Right kidney (tissue), 9 donors: ENCODE measurements at places on chromosomes 3 and 15.
A peak's percentile ranks its signal among the peaks of the same experiment; 100 is the strongest.

GRCh38 chr15:36886191-36886590, 214.2 kb downstream of the MEIS2 start:
- no peak for DNase-seq

- no peak for DNase-seq
Observed at GRCh38 chr3:160618363-160618762, 53.0 kb upstream of the KPNA4 start.

DNA sequence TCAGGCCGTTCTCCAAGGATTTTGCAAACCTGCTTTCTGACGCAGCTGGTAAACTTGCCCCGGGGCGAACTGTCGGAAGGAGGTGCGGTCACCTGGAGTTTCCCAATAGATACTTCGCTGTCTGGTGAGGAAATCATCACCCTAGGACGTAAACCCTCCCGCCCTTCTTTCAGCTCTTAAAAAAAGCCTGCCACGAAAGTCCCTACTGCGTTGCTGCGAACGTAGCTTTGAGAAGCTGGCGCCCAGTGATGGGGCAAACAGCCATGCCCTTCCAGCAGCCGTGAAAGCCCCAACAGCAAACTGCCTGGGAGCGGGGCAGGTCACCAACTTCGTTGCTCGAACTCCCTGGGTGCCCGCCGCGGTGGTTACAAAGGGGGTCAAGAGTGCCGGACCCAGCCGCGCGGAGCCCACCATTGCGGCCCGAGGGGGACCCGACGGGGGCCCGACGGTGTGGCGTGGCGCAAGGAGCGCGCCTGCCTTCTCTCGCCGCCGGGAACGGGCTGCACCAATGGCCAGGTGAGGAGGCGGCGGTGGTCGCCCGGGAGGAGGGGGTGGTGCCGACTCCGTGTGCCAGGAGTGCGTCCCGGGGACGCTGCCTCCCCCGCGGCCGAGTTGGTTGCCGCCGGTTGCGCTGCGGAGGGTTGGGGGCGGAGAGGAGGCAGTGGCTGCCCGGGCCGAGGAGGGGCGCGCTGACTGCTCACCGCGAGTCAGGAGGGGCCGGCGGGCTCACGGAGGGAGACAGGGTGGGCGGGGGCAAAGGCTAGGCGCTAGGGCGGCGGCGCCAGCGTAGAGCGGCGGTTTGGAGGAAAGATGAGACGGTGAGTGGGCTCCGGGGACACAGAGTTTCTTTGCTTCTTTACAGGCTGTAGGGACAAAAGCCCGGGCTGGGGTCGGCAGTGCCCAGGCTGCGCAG, at the start of gene PHLDB2:
TSS of gene PHLDB2 (plus strand) at position 205 of the 913 bp plus-strand sequence. CDS start 24,813 bp downstream, outside the sequence.
- peak; percentile 95 for DNase-seq

GRCh38 chr3:192675958-192676649, 51.2 kb downstream of the FGF12 start:
- no peak for DNase-seq

DNA sequence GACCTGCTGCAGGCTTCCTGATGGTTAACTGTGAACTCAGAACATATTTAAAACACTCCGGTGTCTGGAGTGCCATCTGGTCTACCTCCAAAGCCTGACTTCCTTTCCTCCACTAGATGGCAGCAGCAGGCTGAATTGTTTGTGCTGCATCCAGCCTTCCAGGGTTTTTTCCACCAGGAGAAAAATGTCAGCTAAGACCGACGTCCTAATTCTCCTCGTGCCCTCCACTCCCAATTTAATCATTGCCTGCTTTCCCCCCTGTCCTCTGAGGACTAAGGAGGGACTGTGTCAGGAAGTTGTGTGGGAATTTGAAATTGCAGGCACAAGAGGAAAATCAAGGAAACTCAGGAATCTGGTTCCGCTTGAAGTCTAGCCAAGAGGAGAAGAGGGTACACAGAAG, 165.2 kb upstream of the UMPS start:
- peak; percentile 60 for DNase-seq

- no peak for DNase-seq
Observed at GRCh38 chr15:72967397-72967796, 84.9 kb upstream of the NEO1 start.

DNA sequence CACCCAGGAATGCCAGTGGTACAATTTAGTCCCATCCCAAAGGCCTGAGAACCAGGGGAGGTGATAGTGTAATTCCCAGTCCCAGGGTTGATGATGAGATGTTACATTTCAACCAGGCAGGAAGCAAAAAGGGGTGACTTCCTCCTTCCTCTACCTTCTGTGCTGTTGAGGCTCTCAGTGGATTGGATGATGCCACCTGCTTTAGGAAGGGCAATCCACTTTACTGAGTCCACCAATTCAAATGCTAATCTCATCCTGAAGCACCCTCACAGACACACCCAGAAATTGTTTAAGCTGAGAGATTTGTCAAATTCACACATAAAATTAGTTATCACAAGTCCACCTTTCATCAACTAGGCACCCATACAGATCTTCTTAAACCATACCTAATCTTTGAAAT, 418.5 kb upstream of the GOLIM4 start:
- DNase-seq, result no peak

DNA sequence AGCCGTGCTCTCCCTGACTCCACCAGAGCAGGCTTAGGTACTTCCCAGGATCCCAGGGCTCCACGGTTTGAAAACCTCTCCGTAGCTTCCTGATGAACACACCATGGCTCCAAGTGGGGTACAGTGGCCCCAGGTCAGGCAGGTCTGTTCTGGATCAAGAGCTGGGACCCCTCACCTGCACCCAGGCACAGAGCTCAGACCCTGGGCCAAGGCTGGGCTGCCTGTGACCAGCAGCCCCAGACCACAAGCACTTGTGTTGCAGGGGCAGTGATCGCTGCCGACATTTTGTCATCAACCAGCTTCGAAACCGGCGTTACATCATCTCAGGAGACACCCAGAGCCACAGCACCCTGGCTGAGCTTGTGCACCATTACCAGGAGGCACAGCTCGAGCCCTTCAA, 5.3 kb downstream of the SH2D7 start:
- DNase-seq, result no peak

GRCh38 chr15:82911458-82911857, 41.1 kb downstream of the HOMER2 start:
- DNase-seq, result no peak

GRCh38 chr3:10272977-10273376, 19.8 kb downstream of the GHRL start:
- DNase-seq, result no peak

DNA sequence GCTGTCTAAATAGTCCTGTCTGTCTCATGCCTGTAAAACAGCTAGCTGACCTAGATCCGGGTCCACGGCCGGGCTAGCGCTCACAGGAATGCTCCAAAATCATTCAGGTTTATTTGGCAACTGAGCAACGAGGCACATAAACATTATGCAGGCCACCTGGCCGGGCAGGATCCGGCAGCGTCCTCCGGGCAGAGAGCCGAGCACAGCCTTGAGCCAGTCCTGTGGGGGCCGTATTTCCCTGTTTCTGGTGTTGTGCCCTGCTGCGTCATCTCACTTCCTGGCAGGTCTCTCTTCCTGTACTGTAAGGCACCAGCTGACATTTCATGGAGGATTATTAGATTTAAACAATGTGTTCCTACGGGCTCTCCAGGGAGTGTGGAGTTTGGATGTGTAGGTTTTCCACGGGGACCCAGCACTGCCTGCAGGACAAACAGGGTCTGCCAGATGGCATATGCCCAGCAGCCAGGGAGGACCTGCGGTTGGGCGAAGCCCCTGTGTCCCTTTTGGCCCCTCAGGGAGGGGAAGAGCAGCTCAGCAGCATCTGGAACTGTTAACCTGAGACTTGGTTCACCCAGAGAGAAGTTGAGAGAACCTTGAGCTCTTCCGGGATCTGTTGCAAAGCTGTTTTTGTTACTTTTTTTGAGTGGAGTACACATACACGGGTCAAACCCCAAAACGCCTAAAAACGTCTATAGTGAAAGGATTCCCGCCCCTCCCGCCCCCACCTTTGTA, 16.6 kb upstream of the LRRK1 start:
- peak; percentile 79 for DNase-seq

DNA sequence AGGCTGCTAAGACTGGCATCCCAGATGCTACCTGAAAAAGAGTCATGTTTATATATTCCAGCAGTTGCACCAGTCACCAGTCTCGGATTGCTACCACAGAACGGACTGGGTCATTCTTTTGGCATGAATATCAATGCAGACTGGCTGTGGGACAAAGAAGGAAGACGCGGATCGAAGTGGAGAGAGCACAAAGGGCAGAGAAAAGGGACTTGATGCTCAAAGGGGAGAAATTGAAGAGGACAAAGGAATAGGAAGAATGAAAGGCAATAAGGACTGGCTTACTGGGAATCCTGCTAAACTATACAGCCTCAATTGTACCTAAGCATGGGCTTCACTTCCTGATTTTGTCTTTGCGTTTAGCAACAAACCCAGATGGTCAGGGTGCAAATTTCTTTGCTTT, 15.3 kb upstream of the DIS3L start:
- no peak for DNase-seq

GRCh38 chr3:126546549-126547239, 12.0 kb downstream of the C3orf22 start:
- no peak for DNase-seq

DNA sequence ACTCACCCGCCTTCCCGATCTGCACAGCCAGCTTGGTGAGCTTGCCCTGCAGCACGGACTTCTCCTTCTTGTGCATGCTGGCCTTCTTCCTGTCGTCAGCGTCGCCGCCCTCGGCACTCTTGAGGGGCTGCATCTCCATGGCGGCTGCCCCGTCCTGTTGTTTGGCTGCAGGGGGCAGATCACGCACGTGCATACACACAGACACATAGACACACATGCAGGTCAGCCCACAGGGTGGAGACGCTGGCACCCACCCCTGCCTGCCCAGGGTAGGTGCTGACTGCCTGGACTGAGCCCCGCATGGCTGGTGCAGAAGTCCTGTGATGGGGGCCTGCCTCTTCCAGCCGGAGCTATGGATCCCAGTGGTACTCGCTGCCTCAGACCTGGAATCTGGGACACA, 57.3 kb upstream of the SEC13 start:
- no peak for DNase-seq

DNA sequence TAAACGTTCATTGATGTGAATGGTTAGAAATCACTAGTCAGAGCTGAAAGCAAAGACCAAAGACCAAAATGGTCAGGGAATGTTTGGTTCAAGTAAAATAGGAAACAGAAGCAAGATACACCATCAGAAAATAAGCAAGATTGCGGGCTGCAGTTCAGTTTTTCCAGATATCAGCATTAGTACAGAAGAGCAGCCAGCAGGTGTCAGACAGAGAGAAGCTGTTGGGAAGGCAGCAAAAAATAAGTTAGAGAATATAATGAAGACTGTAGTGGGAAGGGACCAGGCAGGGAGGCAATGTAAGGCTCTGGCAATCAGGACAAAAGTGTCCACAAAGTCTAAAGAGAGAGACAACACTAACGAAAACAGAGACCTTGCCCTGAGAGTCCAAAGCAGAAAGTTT, 639.4 kb upstream of the NAALADL2 start:
- no peak for DNase-seq

- no peak for DNase-seq
Observed at GRCh38 chr3:55826731-55827496, 339.8 kb upstream of the WNT5A start.

- DNase-seq, result no peak
Observed at GRCh38 chr3:50817756-50818529, 143.2 kb downstream of the DOCK3 start.

DNA sequence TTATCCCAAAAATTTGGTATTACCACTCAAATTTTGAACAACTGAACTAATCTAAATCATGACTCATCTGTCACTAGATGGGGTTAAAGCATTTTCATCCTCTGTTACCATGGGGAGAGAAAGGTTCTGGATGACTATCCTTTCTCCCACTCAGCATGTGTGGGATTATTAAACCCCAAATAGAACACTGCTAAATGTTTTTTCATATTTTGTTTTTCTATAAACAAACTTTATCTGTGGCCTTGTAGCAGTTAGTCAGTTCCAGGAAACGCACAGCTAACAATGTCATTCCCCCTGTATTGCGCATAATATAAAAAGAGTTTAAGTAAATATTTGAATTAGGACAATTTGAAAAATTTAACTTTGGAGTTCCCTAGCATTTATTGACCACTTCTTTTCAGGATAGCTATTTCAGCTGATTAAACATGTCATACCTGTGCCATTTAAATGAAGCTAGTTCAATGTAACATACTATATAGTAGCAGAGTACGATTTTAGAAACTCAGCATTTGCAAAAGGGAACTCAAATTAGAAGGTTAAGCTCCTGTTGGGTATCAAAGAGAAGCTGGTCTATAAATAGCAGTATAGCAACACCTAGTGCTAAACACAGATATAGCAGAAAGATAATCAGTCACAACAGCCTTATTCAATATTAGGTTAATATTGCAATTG, 9.2 kb upstream of the TMEM212 start:
- DNase-seq, result no peak

DNA sequence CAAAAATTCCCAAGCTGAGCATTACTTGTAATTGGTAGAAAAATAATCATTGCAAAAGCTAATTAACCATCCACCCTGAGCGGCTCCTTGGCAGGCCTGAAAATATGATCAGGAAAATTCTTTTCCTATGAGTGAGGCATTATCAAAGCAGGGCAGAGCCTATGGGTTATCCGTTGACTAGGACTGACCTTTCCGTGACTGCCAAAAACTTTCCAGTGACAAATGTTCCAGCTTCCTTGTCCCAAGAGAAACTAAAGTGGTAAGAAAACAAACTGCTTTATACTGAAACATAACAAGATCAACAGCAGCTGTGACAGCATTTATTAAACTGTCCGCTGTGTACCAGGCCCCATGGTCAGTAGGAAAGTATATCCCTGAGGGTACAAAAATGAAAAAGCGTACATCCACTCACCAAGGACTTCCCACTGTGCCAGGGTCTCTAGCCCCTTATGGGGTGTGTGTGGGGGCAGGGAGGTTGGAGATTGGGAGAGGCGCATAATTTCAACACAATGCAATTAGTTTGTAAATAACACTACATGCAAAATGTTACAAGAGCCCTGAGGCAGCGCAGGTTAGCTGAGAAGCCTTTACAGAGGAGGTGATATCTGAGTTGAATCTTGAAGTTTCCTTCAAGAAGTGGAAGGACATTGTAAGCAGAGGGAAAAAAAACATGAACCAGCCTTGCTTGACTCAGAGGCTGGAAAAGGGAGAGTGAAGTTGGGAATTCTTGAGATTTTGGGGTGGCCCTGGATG, 8.5 kb downstream of the LIPC start:
- DNase-seq, result no peak

GRCh38 chr15:70466895-70467529, 296.3 kb downstream of the UACA start:
- peak; percentile 26 for DNase-seq

GRCh38 chr3:153673853-153674252, 447.3 kb upstream of the ARHGEF26 start:
- no peak for DNase-seq

GRCh38 chr3:33940736-33941135, 142.3 kb downstream of the PDCD6IP start:
- no peak for DNase-seq

DNA sequence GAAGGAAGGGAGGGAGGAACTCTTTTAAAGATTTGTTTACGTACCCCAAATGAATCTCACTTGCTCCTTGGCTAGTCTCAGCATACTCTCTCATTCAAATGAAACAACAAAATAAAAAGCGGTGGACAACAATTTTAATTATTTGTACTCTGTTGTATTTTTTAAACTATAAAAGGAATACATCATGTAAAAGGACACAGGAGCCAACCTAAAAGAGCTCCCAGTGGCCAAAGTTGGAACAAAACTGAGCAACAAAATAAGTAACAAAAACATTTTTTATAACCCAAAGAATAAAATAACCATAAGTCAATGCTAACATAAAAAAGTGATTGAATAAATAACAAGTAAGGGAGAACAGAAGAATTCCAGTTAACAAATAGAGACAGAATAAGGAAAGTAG, 24.4 kb upstream of the SSUH2 start:
- DNase-seq, result no peak
